Frontal cortex (tissue), 4 donors: ENCODE measurements at places on chromosomes 2 and 18.
A peak's percentile ranks its signal among the peaks of the same experiment; 100 is the strongest.

DNA sequence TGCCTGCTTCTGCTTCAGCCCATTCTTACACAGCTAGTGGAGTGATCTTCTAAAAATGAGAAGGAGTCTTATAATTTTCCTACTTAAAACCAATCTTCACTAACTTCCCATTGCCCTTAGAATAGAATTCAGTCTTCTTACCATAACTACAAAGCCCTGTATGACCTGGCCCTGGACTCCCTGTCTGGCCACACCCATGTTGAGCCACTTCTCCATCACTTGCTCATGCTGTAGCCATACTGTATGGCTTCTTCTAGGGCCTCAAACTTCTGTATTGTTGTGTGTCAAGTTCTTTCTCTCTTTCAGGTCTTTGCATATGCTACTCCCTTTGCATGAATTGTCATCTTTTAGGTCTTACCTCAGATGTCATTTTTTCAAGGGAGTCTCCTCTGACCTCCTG is 11.2 kb downstream of the DGUOK start:
- DNase-seq: no peak

DNA sequence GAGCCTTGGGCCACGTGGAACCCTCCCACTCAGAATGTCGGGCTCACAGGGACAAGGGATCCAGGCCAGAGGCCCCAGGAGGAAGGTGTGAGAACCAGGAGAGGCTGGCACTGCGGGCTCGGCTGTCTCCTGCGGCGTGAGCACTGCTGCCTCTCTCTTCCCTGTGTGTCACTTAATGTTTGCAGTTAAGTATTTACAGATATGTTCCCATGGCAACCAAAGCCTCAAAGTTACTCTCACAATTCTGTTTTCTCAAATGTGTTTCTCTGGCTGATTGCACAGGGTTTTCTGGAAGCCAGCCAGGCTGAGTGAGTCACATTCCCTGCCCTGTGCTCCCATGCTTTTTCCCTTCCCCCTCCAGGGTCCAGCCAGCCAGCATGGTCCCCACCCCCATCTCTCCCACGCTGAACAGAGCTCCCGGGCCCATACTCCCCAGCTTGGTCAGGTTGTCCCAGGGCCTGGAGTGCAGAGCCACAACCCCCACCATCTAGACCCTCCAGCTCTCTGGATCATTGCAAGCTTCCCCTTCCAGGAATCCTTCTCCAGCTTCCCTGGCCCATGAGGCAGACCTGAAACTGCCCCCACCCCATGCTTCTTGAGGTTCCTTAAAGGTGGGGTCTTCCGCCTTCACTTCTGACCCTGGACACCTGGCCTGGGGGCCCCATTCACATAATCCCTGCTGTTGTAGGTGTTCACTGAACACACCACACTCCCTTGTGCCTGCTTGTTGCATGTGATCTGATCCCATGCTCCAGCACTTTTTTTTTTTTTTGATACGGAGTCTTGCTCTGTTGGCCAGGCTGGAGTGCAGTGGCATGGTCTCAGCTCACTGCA is 265.9 kb downstream of the CELF4 start:
- DNase-seq: peak; percentile 72

GRCh38 chr2:238948765-238949641 is 101.1 kb downstream of the TWIST2 start:
- no peak for DNase-seq

DNA sequence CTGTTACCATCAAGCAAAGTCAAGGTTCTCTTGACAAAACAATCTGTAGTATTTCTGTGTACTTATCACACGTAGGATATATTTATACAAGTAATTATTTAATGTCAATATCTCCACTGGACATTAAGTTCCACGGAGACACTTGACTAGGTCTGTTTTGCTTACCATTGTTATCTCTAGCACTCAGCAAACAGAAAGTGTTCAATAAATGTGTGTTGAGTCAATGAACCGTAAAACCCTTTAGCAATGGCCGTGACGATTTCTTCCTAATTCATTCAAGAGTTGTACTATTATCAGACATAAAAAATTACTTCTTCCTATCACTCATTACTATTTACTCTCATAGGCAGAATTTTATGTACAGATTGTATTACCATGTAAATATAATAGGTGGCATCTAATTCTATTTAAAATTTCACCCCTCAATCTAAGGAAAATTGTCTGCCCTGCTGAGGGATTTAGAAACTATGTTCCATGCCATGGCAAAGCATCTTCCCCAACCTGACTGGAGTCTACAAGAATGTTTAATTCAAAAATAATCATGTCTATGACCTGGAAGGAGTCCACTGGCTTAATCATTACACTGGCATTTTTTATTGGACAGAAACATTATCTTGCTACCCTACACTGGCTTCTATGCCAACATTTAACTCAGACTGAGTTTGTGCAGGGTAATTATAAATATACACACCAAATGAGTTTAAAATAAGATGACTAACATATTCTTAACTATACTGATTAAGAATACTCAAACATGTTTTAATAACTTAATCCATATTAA is 301.9 kb downstream of the ZEB2 start:
- no peak for DNase-seq

DNA sequence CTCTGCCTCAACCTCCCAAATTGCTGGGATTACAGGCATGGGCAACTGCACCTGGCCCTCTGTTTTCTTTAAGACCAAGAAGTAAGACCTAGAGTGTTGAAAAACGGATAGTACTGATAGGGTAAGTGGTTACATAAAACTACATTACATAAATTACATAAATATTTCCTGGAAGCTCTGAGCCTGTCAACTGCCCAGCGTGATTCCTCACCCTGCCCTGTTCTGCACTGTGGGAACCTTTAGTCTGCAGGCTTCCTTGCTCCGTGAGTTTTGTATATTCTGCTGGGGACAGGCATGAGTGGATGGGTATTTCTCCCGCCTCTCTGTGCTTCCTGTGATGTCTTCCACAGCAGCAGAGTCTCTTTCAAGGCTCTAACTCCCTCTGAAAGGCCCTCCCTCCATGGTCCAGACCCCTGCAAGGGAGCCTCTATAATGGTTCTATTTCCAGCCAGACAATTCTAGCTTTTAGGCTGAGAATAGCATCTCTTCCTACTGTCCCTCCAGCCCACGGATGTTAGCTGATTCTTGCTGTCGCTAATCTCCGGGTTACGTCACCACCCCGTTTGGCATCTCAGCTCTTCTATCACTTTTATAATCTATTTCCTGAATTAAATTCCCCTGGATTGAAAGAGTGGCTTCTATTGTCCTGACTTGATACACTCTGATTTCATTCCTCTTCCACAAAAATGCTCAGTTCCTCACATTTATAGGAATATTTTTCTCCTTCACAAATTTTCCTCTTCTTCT is 49.5 kb upstream of the PLEKHM3 start:
- DNase-seq: no peak

GRCh38 chr2:188628989-188629752 is 337.5 kb downstream of the GULP1 start:
- no peak for DNase-seq

- no peak for DNase-seq
Observed at GRCh38 chr2:18436503-18437005, 123.9 kb downstream of the RDH14 start.

- DNase-seq: no peak
Observed at GRCh38 chr2:86021396-86022378, 84.0 kb downstream of the POLR1A start.

GRCh38 chr2:83234246-83234645 is 1224.8 kb downstream of the SUCLG1 start:
- DNase-seq: no peak
